ENCODE measurements at places on chromosomes 1 and 21. TPM values are rescaled to one million over a fixed set of nuclear protein-coding genes. Genes with fewer than 3 reads are reported as not detected.

Gene THEMIS2
- 2.8 TPM for total RNA-seq

Gene DNM3
- 72.0 TPM for total RNA-seq

Gene UMODL1
- not detected for total RNA-seq

Gene AK5
- 64.4 TPM for total RNA-seq

Gene GAS5
- total RNA-seq, result 398 TPM

Gene VHLL
- total RNA-seq, result 0.69 TPM

Gene SPRR2F
- not detected for total RNA-seq

Gene ENAH
- total RNA-seq, result 85.6 TPM

Gene CAPN2
- total RNA-seq, result 53.7 TPM

Gene CYP4X1
- 26.1 TPM for total RNA-seq

Gene FAM167B
- total RNA-seq, result 0.46 TPM

Gene FAM110D
- total RNA-seq, result 0.92 TPM

Gene AHCTF1
- 37.8 TPM for total RNA-seq

Gene CD53
- total RNA-seq, result 17.1 TPM

Gene CLEC20A
- not detected for total RNA-seq

Gene MYOC
- total RNA-seq, result not detected

Gene HFM1
- 28.8 TPM for total RNA-seq

Gene VN1R5
- total RNA-seq, result not detected

Gene LINGO4
- total RNA-seq, result 0.23 TPM

Gene SLC41A1
- total RNA-seq, result 11.5 TPM

Gene LAX1
- total RNA-seq, result 0.23 TPM

Gene RGSL1
- total RNA-seq, result not detected

Gene NR1I3
- not detected for total RNA-seq

Gene UTS2
- total RNA-seq, result not detected
